HTR-8/SVneo (cell line): ENCODE measurements at places on chromosomes 5 and 9.

DNA sequence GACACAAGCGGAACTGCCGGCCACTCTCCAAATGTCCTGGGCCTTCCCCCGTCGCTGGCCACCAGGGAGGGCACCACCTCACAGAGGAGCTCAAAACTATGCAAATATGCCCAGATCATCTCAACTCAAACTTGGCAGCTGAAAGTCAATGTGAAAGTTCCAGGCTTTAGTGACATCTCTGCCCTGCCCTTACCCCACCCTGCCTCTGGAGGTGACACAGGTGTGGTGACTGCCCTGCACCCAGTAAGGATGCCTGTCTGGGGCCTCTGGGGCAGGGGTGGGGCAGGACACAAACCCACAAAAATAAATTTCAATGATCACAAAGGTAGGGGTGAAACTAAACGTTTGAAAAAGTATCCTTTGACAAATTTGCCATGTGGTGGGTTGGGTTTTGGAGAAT lies 213.4 kb downstream of the HSPA4 start:
- no peak for DNase-seq

DNA sequence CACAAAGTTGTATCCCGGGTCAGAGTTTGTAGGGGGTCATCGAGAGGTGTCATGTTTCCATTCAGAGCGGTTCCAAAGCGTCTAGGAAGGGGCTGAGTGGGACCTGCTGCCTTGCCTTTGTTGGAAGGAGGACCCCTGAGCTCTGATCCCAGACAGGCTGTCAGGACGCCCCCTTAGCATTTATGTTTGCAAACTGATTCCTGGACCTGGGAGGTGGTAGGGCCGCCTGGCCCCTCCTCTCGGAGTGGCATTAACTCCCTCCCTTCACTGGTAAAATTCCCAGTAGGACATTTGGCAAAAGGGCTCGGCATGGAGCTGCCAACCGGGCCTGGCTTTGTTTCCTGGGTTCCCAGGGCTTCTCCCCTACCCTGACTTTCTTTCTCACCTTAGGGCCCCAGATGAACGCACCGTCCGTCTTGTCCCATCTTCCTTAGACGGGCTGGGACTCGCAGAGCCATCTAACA lies 2.5 kb downstream of the JADE2 start:
- no peak for DNase-seq

GRCh38 chr5:66231508-66231907 lies 87.4 kb downstream of the SREK1 start:
- no peak for DNase-seq

DNA sequence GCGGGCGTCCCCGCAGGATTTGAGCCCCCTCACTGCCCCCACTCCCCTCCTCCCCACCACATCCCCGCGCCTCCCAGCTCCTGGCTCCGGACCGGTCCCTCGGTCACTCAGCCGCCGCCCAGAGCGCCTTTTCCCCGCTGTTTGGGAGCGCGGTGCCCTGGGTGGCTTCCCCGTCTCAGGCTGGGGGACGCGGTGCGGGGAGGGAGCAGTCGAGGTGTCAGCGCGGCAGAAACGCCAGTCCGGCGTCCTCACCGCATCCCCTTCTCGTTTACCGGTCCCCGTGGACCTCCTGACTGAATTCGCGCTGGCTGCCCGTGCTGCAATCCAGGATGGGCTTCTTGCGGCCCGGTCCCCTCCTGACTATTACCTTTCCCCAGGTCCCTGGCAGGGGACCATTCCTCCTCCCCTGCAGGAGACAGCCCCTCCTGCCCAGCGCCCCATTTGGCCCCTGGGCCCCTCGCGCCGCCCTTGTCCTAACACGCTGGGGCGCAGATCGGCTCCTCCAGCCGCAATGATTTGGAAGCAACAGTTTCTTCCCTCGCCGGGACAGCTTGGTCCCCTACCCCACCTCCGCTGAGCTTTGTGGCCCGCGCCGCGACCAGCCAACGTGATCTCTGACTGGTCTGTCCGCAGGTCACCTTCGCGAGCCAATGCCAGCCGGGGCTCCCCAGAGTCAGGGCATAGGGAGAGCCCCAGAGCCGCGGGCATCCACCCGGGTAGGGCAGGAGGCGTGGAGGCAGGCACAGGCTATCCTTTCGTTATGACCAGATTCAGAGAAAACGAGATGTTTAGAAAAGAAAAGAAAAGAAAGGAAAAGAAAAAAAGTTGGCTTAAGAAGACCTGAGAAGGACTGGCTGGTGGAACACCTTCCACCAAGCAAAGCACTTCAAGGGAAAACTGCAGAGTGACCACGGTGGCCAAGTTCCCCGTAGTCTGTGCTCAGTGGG lies 1.2 kb downstream of the ANKRD33B start:
- no peak for DNase-seq

- peak; percentile 19 for DNase-seq
Observed at GRCh38 chr5:158943057-158943456, 156.7 kb downstream of the EBF1 start.

DNA sequence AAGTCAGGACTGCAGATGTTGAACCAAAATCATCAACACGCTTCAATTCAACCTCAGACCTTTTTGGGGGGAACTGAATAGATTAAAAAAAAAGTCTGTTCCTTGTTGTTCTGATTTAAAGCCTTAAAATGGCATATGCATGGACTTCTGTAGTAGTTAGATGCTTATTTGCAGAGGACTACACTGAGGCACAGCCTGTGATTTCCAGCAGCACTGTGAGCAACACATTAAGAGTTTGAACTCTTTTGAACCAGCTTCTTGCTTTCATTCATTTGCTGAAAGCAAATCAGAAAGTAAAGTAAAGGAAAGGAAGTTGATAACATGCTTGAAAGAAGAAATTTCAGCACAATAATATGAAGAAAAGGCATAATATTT lies 60.7 kb upstream of the DMAC1 start:
- no peak for DNase-seq

- DNase-seq, result peak; percentile 39
Observed at GRCh38 chr5:97142521-97143254, at the start of gene LIX1. Gene LIX1, minus strand, starts transcription at chr5:97142611. Its CDS starts 35 bp downstream, at chr5:97142576.

GRCh38 chr5:170287532-170287931 lies 10.0 kb downstream of the LCP2 start:
- DNase-seq, result no peak

DNA sequence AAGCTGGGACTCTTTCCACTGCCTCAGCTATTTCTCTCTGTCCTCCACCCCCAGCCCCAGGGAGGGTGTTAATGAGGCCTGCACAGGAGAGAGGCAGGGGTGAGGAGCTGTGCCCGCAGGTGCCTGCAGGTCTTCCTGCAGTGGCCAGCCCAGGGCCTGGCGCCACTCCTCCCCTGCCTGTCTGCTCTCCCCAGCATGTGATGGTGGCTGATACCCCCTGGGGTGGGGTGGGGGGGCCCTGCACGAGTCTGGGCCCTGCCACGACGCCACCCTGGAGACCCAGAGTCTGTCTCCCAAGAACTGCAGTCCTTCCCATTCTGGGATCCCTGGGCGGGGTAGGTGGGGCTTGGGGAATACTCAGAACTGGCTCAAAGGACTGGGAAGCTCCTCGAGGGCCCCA lies 166.4 kb upstream of the SMIM23 start:
- no peak for DNase-seq

DNA sequence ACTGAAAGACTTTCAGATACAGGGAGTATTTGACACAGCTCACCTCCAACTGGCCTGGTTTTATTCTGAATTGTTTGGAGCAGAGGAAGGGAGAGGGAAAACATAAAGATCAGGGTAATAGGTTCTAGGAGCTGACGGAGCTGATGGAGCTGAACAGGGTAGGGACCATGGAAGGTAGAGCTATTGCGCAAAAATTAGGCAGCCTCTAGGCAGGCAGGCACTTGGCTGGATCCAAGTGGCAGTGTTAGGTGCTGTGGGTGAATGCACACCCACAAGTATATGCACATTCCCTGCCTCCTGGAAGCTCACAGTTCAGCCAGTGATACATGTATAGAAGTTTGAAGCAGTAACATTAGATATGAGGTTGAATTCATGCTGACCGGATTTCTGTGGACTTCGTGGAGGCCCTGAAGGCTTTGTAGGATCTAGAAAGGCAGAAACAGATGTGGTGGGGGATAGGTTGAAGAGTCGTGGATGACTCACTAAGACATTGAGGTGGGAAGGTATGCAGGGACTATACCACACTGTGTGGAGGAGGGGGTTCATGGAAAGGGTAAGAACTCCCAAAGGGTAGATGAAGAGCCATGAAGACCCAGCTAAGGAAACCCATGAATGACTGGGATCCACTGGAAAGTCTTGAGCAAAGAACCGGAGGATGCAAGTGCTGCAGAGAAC lies 50.8 kb downstream of the WWC1 start:
- DNase-seq, result peak; percentile 31

DNA sequence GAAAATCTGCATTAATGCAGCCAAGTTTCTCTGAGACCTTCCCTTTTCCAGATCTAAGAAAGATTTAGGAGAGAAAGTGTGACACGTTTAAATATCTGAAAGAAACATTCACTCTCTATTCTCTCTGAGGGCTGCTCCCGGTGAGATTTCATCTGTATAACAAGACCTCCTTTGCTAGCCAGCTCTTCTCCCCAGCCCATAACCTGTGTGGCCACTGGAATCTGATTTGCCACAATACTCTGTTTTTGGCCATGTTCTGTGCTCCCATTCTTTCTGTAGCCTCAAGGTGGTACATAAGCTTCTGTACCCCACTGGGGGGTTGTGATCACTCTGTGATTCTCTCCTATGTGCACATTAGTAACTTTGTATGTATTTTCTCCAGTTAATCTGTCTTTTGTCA lies 291.0 kb upstream of the SEMA6A start:
- no peak for DNase-seq

DNA sequence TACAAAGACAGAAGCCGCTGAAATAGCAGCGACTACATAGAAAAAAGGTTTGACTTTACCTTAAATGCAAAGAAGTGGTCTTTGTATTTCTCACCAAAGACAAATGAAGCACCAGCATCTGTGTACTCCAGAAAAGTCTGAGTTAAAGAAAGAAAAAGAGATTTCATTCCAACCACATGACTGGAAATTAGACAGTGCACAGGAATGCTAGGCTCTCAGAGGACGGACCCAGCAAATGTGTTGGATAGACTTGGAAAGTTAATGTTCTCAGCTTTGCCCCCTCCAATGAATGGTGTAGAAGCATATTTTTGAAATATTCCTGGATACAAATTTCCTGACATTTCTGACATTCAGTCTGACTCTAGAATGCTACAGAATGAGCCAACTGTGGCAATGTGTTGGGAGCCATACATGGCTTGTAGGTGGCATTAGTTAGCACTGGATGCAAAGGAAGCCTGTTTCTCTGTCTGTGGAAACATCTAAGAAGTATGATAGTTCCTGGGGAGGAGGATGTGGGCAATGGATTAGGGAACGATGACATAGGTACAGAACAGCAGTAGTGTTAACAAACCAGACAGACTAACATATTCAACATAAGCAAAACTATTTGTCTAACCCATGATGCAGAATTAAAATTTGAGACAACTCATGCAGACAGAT lies 43.3 kb downstream of the SLC28A3 start:
- DNase-seq, result no peak

GRCh38 chr5:94080390-94080789 lies 339.0 kb upstream of the POU5F2 start:
- DNase-seq, result no peak

DNA sequence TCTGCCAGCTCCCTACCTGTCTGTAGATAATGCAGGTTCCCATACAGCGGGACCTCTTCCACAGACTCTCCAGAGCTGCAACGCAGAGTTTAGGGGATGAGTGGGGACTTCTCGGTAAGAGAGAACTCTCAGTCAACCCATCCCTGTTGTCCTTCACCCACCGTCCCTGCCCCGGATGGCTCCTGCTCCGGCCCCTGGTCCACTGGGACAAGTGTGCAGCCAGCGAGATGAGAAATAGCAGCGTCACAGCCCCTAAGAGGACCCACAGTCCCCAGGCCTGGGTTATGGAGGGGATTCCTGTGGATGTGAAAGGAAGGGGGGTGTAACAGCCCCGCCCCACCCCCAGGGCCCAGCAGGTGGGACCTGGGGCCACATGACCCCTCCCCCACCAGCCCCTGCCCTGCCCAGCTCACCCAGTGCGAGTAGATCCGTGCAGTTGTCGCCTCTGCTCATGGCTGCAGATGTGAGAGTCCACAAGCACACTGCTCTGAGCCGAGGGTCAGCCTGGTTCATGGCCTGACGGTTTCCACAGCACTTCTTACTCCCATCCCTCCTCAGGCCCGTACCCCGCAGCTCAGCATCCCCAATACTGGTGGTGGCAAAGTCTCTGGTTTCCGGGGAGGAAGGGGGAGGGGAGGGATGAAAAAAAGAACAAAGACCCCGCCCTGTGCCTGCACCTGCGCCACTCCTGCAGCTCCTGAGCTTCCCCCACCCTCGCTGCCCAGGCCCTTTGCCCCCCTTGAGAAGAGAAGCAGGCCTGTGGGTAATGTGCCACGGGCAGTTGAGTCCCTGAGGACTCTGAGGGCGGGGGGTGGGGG lies at the start of gene SIT1:
Gene SIT1, minus strand, starts transcription at position 591 of the 818 bp plus-strand sequence. Its CDS starts 78 bp downstream, at position 513.
- DNase-seq, result no peak

DNA sequence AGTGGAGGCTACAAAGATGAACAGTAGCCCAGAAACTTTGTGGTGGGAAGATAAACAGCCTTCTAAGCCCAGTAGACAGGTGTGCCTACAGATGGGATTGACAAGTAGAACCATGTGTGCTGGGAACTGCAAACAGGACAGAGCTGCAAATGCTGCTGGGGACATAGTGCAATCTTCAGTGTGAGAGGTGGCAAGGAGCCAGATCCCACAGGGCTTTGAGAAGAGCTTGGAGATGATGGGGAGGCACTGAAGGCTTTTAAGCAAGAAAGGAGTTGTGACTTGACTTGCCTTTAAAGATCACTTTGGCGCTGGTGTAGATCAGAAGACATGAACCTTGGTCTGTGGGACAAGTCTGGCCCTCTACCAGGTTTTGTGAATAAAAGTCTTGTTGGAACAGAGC lies 675.2 kb downstream of the ACTL7B start:
- no peak for DNase-seq
